CD4-positive, alpha-beta T cell treated with Interleukin-2 at 100 ng/mL for 4 hours (primary cell): ENCODE measurements at places on chromosomes 1 and 21.

DNA sequence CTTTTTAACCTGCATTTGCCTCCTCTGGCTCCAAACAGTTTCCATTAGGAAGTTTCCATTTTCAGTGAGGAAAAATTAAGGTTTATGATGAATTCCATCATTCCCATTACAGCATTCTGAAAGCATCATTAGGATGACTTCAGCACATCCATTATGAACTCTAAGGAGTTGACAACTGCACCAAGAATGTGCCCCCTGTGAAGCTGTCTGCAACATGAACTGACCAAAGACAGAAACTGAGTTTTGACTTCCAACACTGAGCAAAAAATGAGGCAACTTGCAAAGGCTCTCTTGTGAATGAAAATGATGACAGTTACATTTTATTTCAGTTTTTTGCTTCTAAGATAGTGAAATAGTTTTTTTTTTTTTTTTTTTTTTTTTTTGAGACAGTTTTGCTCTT, 18.3 kb upstream of the KCNE1 start:
- DNase-seq = no peak

- no peak for DNase-seq
Measured at GRCh38 chr1:20120796-20121195, 1.5 kb upstream of the PLA2G2D start.

DNA sequence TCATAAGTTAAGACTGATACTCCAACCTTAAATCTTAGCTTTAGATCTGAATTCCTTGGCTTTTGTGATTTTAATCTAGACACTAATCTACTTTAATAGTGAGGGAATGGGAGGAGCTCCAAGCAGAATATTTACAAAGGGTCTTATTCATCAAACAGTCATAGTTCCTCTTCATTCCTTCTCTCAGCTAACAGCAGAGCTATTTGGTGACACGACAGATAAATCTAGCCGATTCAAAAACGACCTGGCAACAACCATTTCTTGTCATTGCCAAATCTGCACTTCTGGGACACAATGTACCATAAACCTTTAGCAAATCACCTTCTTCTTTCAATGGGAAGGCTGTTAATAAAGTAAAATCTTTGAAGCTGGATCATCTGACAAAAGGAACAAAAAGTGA, 52.8 kb upstream of the FOXD3 start:
- DNase-seq = no peak

DNA sequence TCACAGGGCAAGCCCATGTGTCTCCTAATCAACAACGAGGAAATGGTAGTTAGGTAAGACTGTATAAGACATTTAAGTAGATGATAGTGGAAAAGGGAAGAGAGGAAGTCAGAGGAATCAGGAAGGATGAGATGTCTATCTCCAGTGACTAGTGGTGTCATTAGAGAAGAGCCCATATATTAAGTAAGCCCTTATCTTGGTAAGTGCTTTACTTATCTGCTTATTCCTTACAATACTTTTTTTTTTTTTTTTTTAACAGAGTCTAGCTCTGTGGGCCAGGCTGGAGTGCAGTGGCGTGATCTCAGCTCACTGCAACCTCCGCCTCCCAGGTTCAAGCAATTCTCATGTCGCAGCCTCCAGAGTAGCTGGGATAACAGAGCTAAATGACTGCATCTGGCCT, 29.5 kb downstream of the RNF11 start:
- DNase-seq = no peak

GRCh38 chr1:59672851-59673572, 141.7 kb upstream of the HOOK1 start:
- DNase-seq = no peak

DNA sequence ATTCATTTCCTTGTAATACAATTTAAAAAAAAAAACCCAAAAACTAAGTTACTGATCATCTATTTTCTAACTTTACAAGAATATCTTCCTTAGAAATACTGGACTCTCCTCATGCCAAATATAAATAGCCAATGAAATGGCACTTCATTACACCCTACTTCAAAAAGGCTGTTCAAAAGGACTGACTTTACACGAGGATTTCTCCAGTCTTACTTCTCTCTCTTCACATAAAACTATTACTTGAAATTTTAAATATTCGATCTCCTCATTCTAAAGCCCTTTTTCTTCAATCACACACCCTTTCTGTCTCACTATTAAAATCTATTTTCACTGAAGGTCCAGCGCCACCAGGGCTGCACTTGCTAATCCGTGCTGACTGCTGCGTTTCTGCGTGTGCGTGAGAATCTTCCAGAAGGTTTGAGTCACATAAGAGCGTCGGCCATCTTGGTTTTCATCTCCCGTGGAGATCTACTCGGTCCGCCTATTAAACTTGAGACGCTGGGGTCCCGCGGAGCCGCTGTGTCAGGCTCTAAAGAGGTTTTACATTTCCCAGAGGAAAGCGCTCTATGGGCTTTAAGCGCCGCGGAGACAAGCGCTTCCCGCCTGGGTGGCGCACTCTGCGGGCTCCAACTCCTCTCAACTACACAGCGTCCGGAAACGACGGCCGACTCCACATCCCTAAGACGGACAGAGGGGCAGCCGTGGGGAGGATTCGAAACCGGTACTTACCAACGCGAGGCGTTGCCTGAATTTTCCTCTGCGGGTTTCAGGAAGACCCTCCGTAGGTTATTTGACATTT, 631 bp downstream of the LRIF1 start:
- DNase-seq = peak; percentile 60

GRCh38 chr1:169312084-169312954, 55.3 kb downstream of the NME7 start:
- DNase-seq = peak; percentile 74

- no peak for DNase-seq
Measured at GRCh38 chr1:104797982-104798381, 1048.3 kb downstream of the AMY1C start.

GRCh38 chr1:165408518-165408917, 36.4 kb downstream of the RXRG start:
- DNase-seq = peak; percentile 15

DNA sequence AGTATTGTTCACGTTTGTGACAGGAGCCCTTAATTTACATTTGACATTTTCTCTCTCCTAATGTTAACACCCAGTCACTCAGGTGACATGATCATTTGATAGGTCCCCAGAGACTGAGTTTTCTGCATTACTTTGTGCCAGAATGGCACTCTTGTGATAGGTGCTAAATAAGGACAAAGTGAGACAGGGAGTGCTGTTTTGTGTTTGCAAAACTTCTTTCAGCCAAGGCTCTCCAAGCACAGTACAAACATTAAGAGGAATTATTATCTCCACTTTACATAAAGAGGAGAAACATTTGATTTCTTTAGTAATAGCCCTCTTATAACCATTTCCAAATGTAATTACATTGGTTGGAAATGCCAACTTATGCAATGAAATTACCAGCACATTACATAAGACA, 355.2 kb downstream of the NTNG1 start:
- DNase-seq = no peak

DNA sequence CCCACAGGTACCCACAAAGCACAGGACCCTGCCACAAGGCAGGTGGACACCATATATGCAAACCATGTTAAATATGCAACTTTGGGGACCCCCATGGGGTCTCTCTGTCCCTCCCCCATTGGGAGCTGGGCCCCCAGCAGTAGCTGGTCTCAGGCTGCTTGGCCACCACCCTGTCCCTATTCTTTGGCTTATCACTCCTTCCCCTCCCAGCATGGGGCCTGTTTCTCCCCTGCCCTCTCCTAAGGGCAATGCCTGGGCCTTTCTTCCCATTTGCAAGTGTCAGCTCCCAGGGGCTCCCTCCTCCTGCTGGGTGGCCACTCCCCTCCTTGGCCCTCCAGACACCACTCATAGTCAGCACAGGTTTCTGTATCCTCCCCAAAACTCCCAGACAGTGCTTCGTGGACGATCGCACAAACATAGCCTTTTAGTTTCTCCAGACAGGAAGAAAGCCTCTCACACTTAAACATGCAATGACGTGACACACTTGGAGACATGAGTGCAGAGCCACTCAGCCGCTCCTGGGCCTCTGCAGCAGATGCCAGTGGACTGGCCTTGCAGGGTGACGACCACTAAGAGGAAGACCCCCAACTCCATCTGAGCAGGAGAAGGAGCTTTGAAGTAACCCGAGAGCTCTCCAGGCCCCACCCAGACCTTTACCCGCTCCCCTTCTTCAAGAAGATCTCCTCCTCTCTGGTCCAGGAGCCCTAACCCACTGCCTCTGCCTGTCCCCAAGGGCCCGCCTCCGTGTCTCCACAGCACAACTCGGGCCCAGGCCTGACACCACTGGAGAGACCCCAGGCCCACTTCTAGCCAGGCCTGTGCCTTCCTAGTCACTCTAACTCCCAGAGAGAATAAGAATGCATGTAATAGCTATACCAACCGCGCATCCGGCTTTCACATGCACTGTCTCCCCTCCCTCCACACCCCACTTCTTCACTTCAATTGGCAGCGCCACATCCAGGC, 22.9 kb downstream of the CITED4 start:
- no peak for DNase-seq

DNA sequence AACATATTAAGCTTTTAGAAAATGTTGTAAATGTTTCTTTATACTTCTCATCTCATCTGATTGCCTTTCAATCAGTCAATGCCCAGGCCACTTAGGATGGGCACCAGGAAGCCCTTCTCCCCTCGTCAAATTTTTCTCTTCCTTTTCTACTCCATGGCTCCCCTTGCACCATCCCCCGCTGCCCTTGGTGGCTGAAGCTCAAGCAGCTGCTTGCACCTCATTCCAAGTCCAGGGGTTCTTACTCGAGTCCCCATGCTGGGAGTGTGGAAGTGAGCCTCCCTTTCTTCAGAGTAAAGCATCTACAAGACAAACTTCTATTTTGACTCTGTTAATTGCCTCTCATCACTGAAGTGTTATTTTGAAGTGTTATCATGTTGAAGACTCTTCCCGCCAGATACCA, 39.7 kb upstream of the KRTAP11-1 start:
- DNase-seq = no peak

DNA sequence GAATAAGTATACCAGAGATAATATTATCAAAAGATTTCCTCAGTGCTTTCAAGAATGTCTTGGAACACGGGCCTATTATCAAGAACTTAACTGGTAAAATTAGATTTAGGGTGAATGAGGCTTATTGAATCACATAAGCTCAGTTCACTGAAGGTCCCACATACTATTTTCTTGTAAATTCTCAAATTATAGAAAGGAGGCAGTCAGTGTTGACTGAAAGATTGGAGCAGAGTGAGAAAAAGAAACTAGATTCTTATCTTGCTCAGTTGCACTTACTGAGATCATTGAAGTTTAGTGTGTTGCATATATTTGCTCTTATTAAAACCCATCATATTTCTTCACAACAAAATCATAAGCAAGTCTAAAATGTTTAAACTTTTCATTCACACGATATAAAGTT, 3.9 kb upstream of the RGS1 start:
- DNase-seq = peak; percentile 31

DNA sequence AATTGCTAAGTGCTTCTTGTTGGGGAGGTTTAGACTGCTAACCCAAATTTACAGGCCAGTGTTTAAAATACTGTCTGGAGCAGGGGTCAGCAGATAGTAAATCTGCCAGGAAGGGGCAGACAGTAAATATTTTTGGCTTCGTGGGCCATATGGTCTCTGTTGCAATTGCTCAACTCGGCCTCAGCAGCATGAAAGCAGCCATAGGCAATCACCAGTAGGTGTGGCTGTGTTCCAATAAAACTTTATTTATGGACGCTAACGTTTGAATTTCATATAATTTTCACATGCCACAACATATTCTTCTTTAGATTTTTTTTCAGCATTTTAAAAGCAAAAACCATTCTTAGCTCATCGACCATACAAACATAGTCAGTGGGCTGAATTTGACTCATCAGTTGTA, 172.7 kb downstream of the BRINP2 start:
- no peak for DNase-seq

GRCh38 chr1:234721476-234722269, 111.7 kb upstream of the IRF2BP2 start:
- no peak for DNase-seq

- no peak for DNase-seq
Measured at GRCh38 chr1:218524526-218524925, 179.4 kb downstream of the TGFB2 start.

DNA sequence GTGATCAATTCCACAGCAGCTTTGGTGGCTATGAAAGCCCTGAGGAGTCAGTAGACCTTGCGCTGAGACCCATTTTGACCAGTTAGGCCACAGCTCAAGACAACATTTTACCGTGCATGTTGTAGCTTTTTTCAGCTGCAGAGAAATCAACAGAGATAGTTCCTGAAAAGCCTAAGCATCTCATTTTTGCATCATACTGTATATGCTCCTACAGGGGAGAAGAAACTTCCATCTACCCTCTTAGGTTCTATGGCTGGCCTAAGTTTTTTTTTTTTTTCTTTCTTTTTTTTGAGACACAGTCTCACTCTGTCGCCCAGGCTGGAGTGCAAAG, 24.8 kb upstream of the EYA3 start:
- DNase-seq = no peak

- DNase-seq = no peak
Measured at GRCh38 chr1:30102605-30103004, 620.8 kb downstream of the MATN1 start.

- DNase-seq = no peak
Measured at GRCh38 chr21:39612233-39613040, at the start of gene B3GALT5. TSS of gene B3GALT5 (plus strand) at chr21:39612940. CDS start at chr21:39660560, 47,620 bp downstream.

GRCh38 chr1:44501047-44501890, 96.2 kb downstream of the RNF220 start:
- no peak for DNase-seq

DNA sequence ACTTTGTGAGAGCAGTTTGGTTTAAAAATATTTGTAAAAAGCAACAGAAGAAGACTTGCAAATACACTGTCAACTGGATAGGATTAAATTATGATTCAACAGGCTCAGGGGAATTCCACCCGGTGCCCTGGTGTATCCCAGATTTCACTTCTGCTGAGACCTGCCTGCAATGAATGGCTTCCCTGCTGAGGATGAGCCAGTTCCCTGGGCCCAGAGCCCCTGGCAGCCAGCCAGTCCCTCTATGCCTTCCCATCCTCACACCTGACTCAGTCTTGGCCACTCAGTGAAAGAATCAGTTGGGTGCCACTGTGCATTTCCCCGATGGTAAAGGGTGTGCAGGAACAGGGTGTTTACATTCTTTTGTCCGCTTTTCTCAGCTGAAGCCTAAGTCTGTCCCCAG, 64.4 kb downstream of the KCTD3 start:
- no peak for DNase-seq

GRCh38 chr1:61953076-61953789, 211.0 kb downstream of the PATJ start:
- no peak for DNase-seq

- DNase-seq = no peak
Measured at GRCh38 chr1:3161176-3161840, 92.3 kb downstream of the PRDM16 start.
